ENCODE measurements at places on chromosomes 2 and 18. TPM values are rescaled to one million over a fixed set of nuclear protein-coding genes. Genes with fewer than 3 reads are reported as not detected.

KLF7 gene
- total RNA-seq = 12.6 TPM

LRRTM4 gene
- not detected for total RNA-seq

SPEG gene
- total RNA-seq = not detected

STK17B gene
- total RNA-seq = 131 TPM

SNTG2 gene
- 0.14 TPM for total RNA-seq

MYCN gene
- not detected for total RNA-seq

POTEI gene
- not detected for total RNA-seq

CAPN14 gene
- total RNA-seq = 0.07 TPM

CD8B2 gene
- 0.09 TPM for total RNA-seq

GPBAR1 gene
- 0.68 TPM for total RNA-seq

SLC8A1 gene
- 3.4 TPM for total RNA-seq

RNPEPL1 gene
- total RNA-seq = 60.7 TPM

RUFY4 gene
- total RNA-seq = 1.8 TPM

REG1B gene
- total RNA-seq = not detected

C2orf72 gene
- total RNA-seq = 0.66 TPM

ABHD3 gene
- total RNA-seq = 29.3 TPM

OTX1 gene
- not detected for total RNA-seq

DTNA gene
- not detected for total RNA-seq

RFX8 gene
- 0.49 TPM for total RNA-seq

C2orf78 gene
- 0.07 TPM for total RNA-seq

UGT1A3 gene
- not detected for total RNA-seq

CRYBA2 gene
- total RNA-seq = not detected

SEH1L gene
- 132 TPM for total RNA-seq

SLC5A7 gene
- not detected for total RNA-seq

NETO1 gene
- total RNA-seq = not detected

FAM237A gene
- total RNA-seq = not detected

ZNF513 gene
- 11.1 TPM for total RNA-seq

COL5A2 gene
- total RNA-seq = 0.66 TPM

FTCDNL1 gene
- 2.1 TPM for total RNA-seq

CBLN2 gene
- total RNA-seq = not detected

DNAJC5G gene
- total RNA-seq = not detected

MDH1 gene
- total RNA-seq = 195 TPM

MTCL1 gene
- total RNA-seq = 0.40 TPM

PXDN gene
- total RNA-seq = 1.3 TPM

REG3G gene
- not detected for total RNA-seq

ACTG2 gene
- not detected for total RNA-seq
